ENCODE measurements at places on chromosomes 4 and X. TPM values are rescaled to one million over a fixed set of nuclear protein-coding genes. Genes with fewer than 3 reads are reported as not detected.

Gene VCX3B
- total RNA-seq = not detected

Gene SCML2
- total RNA-seq = 2.6 TPM

Gene BMPR1B
- 0.73 TPM for total RNA-seq

Gene CENPE
- 2.4 TPM for total RNA-seq

Gene TIMP1
- 419 TPM for total RNA-seq

Gene HTN1
- not detected for total RNA-seq

Gene CLDN34
- total RNA-seq = not detected

Gene CENPVL2
- not detected for total RNA-seq

Gene CFAP47
- total RNA-seq = not detected

Gene FGF13
- total RNA-seq = 2.3 TPM

Gene BEX5
- not detected for total RNA-seq

Gene SFRP2
- 0.49 TPM for total RNA-seq

Gene ADH6
- not detected for total RNA-seq

Gene CFP
- total RNA-seq = 0.32 TPM

Gene MAGEA6
- total RNA-seq = not detected

Gene USP17L29
- total RNA-seq = not detected

Gene COL25A1
- 4.1 TPM for total RNA-seq

Gene RPA4
- 1.1 TPM for total RNA-seq

Gene UBL4A
- 43.0 TPM for total RNA-seq

Gene PCSK1N
- 0.49 TPM for total RNA-seq

Gene CPZ
- total RNA-seq = 22.4 TPM

Gene CASP3
- total RNA-seq = 39.1 TPM

Gene DRD5
- total RNA-seq = not detected

Gene BEND2
- not detected for total RNA-seq

Gene MID2
- total RNA-seq = 32.9 TPM

Gene P2RY8
- total RNA-seq = not detected

Gene ZNF157
- not detected for total RNA-seq

Gene NOX1
- not detected for total RNA-seq

Gene DSPP
- total RNA-seq = not detected

Gene IL13RA1
- total RNA-seq = 52.5 TPM

Gene GATA1
- total RNA-seq = not detected

Gene USP17L22
- not detected for total RNA-seq

Gene NPNT
- total RNA-seq = 1.8 TPM

Gene MAGEA2B
- not detected for total RNA-seq

Gene FAM47A
- not detected for total RNA-seq

Gene PTCHD1
- total RNA-seq = not detected

Gene CCKAR
- not detected for total RNA-seq

Gene NPY1R
- not detected for total RNA-seq

Gene BTK
- not detected for total RNA-seq

Gene LDOC1
- 9.6 TPM for total RNA-seq

Gene DUSP21
- not detected for total RNA-seq

Gene TCP11X2
- total RNA-seq = 0.16 TPM

Gene PABPC1L2B
- not detected for total RNA-seq

Gene NALF2
- total RNA-seq = not detected

Gene CT47B1
- not detected for total RNA-seq

Gene AMTN
- not detected for total RNA-seq
